ENCODE measurements at places on chromosomes 6 and 20. TPM values are rescaled to one million over a fixed set of nuclear protein-coding genes. Genes with fewer than 3 reads are reported as not detected.

- DNase-seq: peak; percentile 85
Measured at GRCh38 chr6:53361549-53362031, 12.8 kb upstream of the ELOVL5 start.

GRCh38 chr6:99612551-99613408 is 6.1 kb downstream of the PRDM13 start:
- DNase-seq: no peak

- no peak for DNase-seq
Measured at GRCh38 chr6:133241086-133241900, at the start of gene EYA4. EYA4 (plus strand) TSS chr6:133241357; CDS start chr6:133274781, 33,424 bp downstream.

DNA sequence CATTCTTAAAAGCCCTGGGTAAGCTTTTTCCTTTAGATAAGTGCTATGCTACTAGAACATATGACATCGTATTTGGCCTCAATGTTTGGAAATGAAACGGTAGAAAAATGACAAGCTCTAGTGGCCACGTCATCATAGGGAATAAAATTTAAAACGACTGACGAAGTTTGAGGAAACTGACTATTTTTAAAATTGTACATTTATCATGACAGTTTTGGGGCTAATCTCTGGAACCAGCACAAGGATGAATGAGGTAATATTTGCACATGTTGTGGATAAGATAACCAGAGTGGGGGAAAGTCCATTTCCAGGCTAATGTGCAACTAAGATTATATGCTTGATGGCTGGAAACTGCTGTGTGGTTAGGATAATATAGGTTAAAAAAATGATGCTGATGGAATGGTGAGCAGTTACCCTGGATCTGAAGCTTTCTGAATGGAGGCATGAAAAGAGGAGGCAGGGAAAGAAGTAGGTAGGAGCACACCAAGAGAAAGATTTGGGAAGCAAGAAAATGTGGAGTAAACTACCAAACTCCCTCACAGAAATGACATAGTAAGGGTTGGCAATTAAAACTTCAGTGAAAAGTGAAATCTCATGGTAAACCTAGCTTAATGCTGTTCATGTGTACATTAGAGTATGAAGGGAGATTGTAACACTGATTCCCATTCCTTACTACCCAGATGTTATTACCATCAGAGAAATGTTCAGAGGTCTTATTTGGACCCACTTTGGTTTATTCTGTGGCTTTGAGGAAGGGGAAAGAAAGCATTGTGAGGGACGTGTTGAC is 42.7 kb upstream of the CEP162 start:
- no peak for DNase-seq

DNA sequence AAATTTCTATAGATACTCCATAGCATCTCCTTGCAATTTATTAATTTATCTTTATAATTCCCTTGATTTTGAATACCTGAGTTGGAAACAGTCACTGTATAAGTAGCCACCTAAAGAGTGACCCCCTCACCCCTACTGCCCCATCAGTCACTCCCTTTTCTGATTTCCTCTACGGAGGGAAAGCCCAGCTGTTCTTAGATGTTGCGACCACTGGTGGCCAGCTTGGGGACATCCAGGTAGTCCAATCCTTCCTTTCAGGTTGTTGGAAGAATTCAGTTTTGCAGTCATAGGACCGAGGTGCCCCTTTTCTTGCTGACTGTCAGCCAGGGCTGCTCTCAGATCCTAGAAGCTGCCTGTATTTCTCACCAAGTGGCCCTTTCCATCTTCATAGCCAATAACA is 87.8 kb downstream of the BMP6 start:
- no peak for DNase-seq

SPDEF gene
- total RNA-seq: 0.07 TPM

ADNP gene
- 17.1 TPM for total RNA-seq

- DNase-seq: no peak
Measured at GRCh38 chr6:164124473-164124872, 710.0 kb downstream of the QKI start.

C6orf52 gene
- total RNA-seq: not detected

PTK7 gene
- total RNA-seq: 84.6 TPM

DNA sequence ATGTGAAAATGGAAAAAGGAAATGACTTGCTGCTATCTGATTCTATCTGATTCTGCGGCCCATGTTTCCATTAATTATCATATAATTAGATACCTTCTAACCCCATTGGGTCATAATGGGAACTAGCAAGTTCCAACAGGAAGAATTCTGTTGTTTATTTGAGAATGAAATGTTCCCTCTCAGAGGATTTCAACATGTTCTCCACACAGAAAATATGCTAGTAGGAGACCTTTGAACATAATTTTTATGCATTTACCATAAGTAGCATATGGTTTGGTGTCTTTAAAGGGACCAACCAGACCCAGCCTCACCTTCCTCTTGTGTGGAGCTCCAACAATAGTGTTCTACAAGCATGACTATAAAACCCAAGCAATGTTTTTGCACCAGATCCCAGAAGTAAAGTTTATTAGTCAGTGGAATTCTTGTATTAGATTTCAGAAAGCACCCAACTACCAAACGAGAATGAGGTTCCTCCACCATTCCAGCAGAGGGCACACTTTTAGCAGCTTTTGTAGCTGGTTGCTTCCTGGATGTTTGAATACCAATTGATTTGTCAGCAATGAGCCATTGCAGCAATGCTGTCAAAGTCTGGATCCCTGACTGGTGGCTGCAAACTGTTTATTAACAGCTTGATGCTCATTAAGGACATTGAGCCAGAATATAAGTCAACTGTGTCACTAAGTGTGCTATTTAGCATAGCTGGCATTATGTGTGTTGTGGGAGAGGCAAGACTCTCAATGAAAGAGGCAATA is 143.6 kb upstream of the GJE1 start:
- peak; percentile 64 for DNase-seq

DNA sequence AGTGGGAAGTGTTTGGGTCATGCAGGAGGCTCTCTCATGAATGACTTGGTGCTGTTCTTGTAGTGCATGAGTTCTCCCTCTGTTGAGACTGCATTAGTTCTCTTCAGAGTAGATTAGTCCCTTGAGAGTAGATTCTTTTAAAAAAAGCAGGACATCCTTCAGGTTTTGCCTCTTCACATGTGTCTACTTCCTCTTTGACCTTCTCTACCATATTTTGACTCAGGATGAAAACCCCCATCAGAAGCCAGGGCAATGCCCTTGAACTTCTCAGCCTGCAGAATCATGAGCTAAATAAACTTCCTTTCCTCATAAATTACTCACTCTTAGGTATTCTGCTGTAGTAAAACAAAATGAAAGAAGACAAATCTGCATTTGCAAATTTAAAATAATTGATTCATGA is 170.3 kb downstream of the CD109 start:
- DNase-seq: no peak

IP6K3 gene
- 0.65 TPM for total RNA-seq

HMGCLL1 gene
- 1.4 TPM for total RNA-seq

- no peak for DNase-seq
Measured at GRCh38 chr6:43277306-43277642, 20.8 kb upstream of the SLC22A7 start.

DNA sequence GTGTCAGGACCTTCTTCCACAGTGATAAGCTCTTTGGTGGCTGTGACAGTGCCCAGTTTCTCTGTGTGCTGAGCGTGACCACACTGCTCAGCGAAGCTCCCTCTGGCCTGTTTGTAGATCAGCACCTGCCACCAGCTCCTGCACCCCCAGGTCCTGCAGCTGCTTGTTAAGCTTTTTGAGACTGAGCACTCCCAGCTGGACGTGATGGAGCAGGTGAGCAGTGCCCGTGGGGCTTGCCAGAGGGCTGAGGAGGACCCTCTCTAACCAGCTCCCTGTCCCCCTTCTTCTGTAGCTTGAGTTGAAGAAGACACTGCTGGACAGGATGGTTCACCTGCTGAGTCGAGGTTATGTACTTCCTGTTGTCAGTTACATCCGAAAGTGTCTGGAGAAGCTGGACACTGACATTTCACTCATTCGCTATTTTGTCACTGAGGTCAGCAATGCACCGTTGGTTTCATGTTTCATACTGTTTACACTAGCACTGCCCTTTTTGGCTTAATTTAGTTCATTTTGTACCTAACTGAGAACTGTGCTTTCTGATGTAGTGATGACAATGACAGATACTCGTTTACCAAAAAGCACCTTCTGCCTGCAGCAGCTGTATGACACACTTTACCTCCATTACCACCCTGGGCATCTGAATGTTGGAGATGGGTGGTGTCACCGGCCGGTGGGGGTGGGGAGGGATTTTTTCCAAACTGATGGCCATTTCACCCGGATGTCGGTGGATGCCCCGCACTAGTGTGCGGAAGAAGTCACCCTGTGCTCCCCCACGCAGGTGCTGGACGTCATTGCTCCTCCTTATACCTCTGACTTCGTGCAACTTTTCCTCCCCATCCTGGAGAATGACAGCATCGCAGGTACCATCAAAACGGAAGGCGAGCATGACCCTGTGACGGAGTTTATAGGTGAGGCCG is 12.5 kb downstream of the NELFCD start:
- no peak for DNase-seq

GRCh38 chr6:126153661-126154060 is 167.3 kb downstream of the TRMT11 start:
- no peak for DNase-seq

FOXQ1 gene
- 2.0 TPM for total RNA-seq

- no peak for DNase-seq
Measured at GRCh38 chr6:137260217-137260616, 41.0 kb upstream of the IFNGR1 start.

- DNase-seq: no peak
Measured at GRCh38 chr6:20126789-20127653, 85.2 kb downstream of the MBOAT1 start.

DNA sequence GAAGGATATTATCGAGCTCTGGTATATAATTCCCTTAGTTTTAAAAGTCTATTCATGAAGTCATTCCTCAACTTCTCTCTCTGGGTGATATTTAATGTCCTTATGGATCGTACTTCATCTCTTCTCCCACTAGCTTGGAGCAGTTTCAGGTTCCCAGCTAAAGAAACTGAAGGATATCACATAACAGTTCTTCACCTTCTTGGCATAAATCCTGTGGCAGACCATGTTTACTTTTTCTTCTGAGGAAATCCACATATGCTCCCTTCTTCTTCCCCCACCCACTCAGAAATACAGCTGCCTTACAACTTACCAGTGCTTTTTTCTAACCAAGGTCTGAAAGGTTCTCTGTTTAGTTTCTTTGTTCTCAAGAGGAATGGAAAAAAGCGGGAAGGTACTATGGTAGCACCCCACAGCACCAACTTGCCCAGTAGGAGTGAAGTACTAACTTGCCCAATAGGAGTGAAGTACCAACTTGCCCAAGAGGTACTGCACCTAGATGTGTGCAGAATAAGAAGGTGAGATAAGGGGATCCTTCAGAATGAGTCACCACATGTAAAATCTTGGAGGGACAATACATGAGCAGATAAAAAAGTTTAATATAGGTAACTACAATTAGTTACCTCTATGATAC is 53.1 kb downstream of the TSPYL4 start:
- no peak for DNase-seq

- no peak for DNase-seq
Measured at GRCh38 chr6:75402296-75402695, 91.3 kb downstream of the FILIP1 start.

DNA sequence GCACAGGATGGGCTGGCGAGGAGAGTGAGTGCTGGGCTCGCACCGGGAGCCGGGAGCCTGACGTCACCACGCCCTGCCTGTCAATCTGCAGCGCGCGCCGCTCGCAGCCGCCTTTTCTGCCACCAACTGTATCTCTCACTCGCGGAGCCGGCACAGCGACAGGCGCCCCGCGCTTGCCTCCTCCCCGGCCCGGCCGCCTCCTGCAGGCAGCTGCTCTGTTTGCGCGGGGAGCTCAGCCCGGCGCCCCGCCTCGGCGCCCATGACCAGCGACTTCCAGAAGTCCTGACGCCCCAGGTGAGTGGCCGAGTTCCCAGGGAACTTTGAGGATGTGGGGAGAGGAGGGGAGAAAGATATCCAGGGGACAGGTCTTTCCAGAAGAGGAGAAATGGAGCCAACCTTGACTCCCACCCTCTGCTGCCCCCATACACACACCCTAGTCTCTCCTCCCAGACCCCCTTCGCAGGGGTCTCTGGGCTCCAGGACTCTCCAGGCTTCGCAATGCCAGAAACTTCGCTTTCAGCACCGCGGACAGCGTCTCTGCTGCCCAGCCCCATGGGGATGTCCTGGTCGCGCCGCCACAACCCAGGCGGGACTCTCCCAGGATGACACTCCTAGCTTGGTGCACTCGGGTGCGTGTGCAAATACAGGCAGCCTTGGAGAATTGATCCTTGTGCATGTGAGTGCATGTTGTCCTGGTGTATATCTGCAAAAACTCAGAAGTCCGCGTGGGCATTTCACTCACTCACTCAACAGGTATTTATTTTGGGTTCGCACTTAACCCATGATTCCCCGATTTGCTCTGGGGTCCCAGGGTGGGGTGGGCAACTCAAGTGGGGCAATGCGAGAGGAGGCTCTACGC is at the start of gene GPR6:
TSS of gene GPR6 (plus strand) at position 138 of the 859 bp plus-strand sequence. CDS start 802 bp downstream, outside the sequence.
- no peak for DNase-seq

SALL4 gene
- 1.4 TPM for total RNA-seq

DNA sequence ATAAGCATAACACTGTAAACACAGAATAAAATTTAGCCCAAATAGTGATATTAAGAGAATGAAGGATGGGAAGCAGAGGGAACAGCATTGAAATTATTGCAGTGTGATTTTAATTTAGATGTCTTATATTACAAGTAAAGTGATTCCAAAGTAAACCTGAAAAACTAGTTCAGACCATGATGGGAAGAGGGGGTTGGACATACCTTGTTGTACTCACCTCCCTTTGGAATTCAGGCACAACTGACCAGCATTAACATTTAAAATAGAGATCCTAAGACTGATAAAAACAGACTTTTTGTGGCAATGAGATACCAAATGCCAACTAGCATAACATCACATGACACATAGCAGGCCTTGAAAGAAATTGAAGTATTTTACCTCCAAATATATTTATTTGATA is 262.6 kb upstream of the PRND start:
- DNase-seq: no peak

GRCh38 chr20:57922706-57923105 is 212.9 kb upstream of the PMEPA1 start:
- no peak for DNase-seq

- DNase-seq: no peak
Measured at GRCh38 chr20:8152183-8152582, 20.1 kb downstream of the PLCB1 start.

GRCh38 chr6:115982453-115982852 is 78.2 kb downstream of the FRK start:
- DNase-seq: peak; percentile 55

GRCh38 chr6:156718647-156719394 is 58.4 kb upstream of the ARID1B start:
- DNase-seq: peak; percentile 61

GRCh38 chr6:161033667-161034066 is 42.1 kb downstream of the MAP3K4 start:
- DNase-seq: no peak
